A549 (cell line): ENCODE measurements at places on chromosomes 7 and 10.

DNA sequence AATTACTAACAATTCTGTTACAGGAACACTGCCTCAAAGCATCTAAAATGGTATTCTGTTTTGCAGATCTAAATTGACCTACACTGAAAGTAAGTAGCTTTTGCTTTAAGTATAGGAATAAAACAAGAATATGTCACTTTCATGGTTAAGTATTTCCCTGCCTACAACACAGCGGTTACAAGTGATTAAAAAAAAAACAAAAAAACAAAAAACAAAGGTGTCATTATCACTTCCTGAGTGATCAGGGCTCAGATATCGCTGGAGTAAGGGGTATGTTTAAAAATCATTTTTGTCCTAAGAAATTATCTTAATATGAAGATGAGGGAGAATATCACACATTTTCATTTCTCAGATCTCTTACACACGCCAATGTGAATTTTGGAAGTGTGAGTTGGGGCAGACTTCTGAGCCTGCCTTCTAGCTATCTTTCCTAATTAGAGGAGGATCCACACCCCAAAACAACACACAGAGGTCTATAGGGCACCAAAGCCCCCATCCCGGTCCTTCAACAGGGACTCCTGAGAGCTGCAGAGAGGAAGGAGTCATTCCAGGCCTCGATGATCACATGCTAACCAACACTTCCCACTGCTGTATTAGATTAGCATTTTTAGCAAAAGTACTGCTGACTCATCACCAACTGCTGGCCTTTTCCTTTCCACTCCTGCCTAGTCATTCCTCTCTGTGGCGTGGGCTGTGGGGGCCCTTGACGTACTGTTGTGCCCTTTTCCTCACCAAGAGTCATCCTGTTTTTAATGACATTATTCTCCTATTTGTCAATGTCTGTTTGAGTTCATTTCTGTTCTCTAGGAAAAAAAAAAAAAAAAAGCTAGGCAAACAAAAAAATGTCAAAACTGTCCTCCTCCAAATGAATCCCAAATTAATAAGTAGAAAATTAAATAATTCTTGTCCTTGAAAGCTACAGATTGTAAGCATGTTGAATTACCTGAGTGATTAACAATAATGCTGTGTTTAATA lies 31.2 kb downstream of the PRTFDC1 start:
- peak; percentile 62 for DNase-seq

DNA sequence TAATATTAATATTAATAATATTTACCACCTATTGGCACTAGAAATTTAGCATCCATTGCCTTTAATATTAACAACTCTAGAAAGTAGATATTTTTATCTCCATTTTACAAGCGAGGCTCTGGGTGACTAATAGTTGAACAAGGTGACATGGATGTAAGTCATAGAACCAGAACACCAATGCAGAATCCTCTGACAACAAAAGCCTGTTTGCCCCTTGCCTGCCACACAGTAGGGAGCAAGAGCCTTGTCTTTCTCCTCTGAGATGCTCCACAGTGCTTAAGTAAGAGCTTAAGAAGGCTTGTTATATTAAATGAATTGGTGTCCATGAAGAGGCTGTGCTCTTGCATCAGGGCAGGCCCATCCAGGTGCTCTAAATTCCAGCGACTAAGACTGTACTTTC lies 51.2 kb upstream of the LBX1 start:
- DNase-seq: no peak

GRCh38 chr10:22626784-22627183 lies 87.6 kb downstream of the PIP4K2A start:
- no peak for DNase-seq

GRCh38 chr7:135206941-135207391 lies 4.4 kb downstream of the WDR91 start:
- DNase-seq: no peak

GRCh38 chr10:79209340-79209739 lies 137.9 kb upstream of the PPIF start:
- no peak for DNase-seq
